ENCODE measurements at places on chromosomes 13 and 19. TPM values are rescaled to one million over a fixed set of nuclear protein-coding genes. Genes with fewer than 3 reads are reported as not detected.

The PNMA8A gene
- 1.5 TPM for polyA plus RNA-seq

The ODAD3 gene
- polyA plus RNA-seq = 0.30 TPM

The ADPRHL1 gene
- 3.4 TPM for polyA plus RNA-seq

The MADCAM1 gene
- not detected for polyA plus RNA-seq

The MED25 gene
- polyA plus RNA-seq = 58.7 TPM

The ZNF383 gene
- 9.4 TPM for polyA plus RNA-seq

The MZT1 gene
- 12.4 TPM for polyA plus RNA-seq

The SERP2 gene
- 10.5 TPM for polyA plus RNA-seq

The ZNF98 gene
- polyA plus RNA-seq = 0.04 TPM

The ZNRF4 gene
- not detected for polyA plus RNA-seq

The ZBTB7A gene
- polyA plus RNA-seq = 27.0 TPM

The BEST2 gene
- not detected for polyA plus RNA-seq

The SLC7A10 gene
- polyA plus RNA-seq = not detected

The ONECUT3 gene
- polyA plus RNA-seq = 0.07 TPM

The CCDC8 gene
- 2.0 TPM for polyA plus RNA-seq

The ADGRE1 gene
- 0.54 TPM for polyA plus RNA-seq

The SRRM5 gene
- polyA plus RNA-seq = 0.27 TPM

The MEIS3 gene
- not detected for polyA plus RNA-seq

The HIF3A gene
- 27.9 TPM for polyA plus RNA-seq

The ERVK3-1 gene
- polyA plus RNA-seq = 34.8 TPM

The C13orf42 gene
- not detected for polyA plus RNA-seq

The GPR183 gene
- 5.7 TPM for polyA plus RNA-seq

The ZNF563 gene
- 4.1 TPM for polyA plus RNA-seq

The CSNK1G2 gene
- 31.3 TPM for polyA plus RNA-seq

The KLK8 gene
- polyA plus RNA-seq = not detected

The GPR12 gene
- 0.03 TPM for polyA plus RNA-seq

The BCKDHA gene
- 26.7 TPM for polyA plus RNA-seq

The RFPL4A gene
- 0.25 TPM for polyA plus RNA-seq

The ACP7 gene
- polyA plus RNA-seq = not detected

The VSTM2B gene
- polyA plus RNA-seq = not detected

The NLRP11 gene
- not detected for polyA plus RNA-seq

The ZFP36 gene
- polyA plus RNA-seq = 365 TPM

The CLEC17A gene
- 0.24 TPM for polyA plus RNA-seq

The CYP4F11 gene
- polyA plus RNA-seq = 0.58 TPM

The GSX1 gene
- polyA plus RNA-seq = not detected

The INSL3 gene
- polyA plus RNA-seq = not detected

The BCL2L12 gene
- polyA plus RNA-seq = 11.2 TPM
